Smooth muscle cell of trachea (primary cell): ENCODE measurements at places on chromosomes 11 and 22. TPM values are rescaled to one million over a fixed set of nuclear protein-coding genes. Genes with fewer than 3 reads are reported as not detected.

SDHD gene
- 188 and 273 TPM in 2 replicates for total RNA-seq

HBB gene
- not detected in 2 replicates for total RNA-seq

UBQLNL gene
- 0.15 and 0.17 TPM in 2 replicates for total RNA-seq

KCNK4 gene
- total RNA-seq: 0.17 TPM in 1 of 2 replicates, not detected in the other

CNIH2 gene
- 0.15 and 0.17 TPM in 2 replicates for total RNA-seq
